Stimulated activated memory B cell treated with anti-CD40 and anti-IgM and Interleukin-4, amounts not matched to agents 10 μg/mL and 1 μg/mL and 100 μg/mL, for 72 hours (primary cell): ENCODE measurements at places on chromosomes 6 and 20.

- peak overlapping the region; percentile 81 for H3K27ac ChIP-seq
- no peak overlapping the region for H3K4me3 ChIP-seq
- peaks cover 55% of the 10 kb centered on the region for H3K27me3 ChIP-seq
- peaks cover 40% of the 10 kb centered on the region for H3K4me1 ChIP-seq
Measured at GRCh38 chr20:50283922-50284810, 93.5 kb downstream of the CEBPB start.

- H3K4me1 ChIP-seq, result no peaks in the 10 kb centered on the region
- ATAC-seq, result no peak
- no peaks in the 10 kb centered on the region for H3K27me3 ChIP-seq
- no peak overlapping the region for H3K4me3 ChIP-seq
- no peak overlapping the region for H3K27ac ChIP-seq
- H3K36me3 ChIP-seq, result peaks cover 5% of the 10 kb centered on the region
Measured at GRCh38 chr6:38481851-38482250, 157.9 kb downstream of the BTBD9 start.

DNA sequence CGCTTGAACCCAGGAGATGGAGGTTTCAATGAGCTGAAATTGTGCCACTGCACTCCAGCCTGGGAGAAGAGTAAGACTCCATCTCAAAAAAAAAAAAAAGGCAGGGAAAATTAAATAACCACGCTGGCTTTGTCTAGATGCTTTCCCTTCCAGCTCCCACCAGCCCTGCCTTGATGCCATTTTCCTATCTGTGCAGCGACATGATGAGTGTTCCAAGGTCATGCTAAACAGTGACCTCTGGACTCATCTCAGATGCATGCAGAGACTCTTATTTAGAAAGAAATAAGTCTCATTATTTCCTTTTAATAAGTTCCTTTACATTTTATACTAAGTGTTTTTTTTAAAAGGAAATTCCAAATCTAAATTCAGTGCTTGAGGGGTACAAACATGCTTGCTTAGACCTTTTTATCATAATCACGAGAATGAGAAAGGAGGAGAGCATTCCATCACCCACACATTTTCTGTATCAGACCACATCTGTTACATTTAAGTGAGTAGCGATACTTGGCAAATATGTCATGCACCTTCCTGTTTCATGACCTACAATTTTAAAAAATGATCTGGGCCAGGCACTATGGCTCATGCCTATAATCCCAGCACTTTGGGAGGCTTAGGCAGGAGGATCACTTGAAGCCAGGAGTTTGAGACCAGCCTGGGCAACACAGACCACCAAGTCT, 101.1 kb upstream of the RREB1 start:
- H3K4me1 ChIP-seq, result no peaks in the 10 kb centered on the region
- no peak overlapping the region for H3K4me3 ChIP-seq
- no peaks in the 10 kb centered on the region for H3K36me3 ChIP-seq
- ATAC-seq, result no peak
- no peak overlapping the region for H3K27ac ChIP-seq

DNA sequence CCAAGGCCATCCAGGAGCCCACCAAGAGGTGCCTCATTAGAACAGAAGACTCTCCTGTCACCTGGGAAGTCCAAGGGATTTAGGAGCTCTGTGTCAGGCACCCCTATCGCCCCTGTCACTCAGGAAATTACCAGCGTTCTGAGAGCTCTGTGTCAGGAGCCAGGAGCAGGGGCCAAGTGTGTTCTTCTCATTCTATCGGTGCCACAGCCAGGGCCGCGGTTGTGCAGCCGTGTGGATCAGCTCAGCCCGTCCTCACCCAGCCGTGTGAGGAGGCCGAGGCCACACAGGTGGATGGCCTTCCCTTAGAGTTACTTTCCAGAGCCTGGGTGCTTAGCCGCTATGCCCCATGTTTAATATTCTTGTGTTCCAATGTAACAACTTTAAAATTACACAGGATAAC, 9.8 kb downstream of the MTG2 start:
- H3K4me1 ChIP-seq, result peaks cover 12% of the 10 kb centered on the region
- H3K27ac ChIP-seq, result no peak overlapping the region
- ATAC-seq, result no peak
- H3K36me3 ChIP-seq, result peaks cover 27% of the 10 kb centered on the region
- H3K4me3 ChIP-seq, result no peak overlapping the region
- no peaks in the 10 kb centered on the region for H3K27me3 ChIP-seq

- H3K4me1 ChIP-seq, result no peaks in the 10 kb centered on the region
- no peaks in the 10 kb centered on the region for H3K27me3 ChIP-seq
- no peak for ATAC-seq
- H3K36me3 ChIP-seq, result peaks cover 36% of the 10 kb centered on the region
- H3K4me3 ChIP-seq, result no peak overlapping the region
- H3K27ac ChIP-seq, result no peak overlapping the region
Measured at GRCh38 chr20:13449868-13450434, 188.8 kb downstream of the TASP1 start.

DNA sequence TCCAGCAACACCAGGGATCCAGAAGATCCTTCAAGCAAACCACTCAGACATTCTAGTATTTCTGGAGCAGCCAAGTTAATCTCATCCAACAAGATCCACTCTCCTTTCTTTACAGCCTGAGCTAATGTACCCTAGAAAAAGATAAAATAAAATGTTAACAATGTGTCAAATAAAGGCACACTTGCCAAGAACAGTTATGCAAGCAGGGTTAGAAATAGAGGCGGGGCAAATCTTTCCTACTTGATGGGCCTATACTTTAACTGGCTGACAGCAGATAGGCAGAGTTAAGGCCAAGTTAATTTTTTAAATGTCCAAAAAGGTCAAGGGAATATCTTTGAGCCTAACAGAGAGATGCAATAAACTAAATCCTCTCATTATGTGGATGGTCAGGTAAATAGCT, 60.8 kb downstream of the MDN1 start:
- H3K36me3 ChIP-seq, result peaks cover 52% of the 10 kb centered on the region
- no peak overlapping the region for H3K27ac ChIP-seq
- H3K4me3 ChIP-seq, result no peak overlapping the region

DNA sequence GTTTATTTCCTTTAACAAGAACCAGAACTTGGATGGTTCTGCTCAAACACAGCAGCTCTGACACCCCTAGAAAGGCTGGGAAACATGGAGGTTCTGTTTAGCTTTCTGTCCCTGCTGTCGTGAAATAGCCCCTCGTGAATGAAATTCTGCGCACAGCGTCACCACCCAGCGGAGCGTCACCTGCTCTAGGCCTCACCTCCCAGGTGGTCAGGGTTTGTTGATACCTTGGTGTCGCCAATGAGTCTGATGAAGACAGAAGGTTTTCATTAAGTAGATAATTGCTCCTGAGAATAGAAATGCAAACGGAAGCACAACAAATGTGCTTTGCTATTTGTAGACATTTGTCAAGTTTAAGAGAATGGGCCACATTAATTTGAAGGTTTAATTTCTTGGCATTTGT, 135.1 kb downstream of the EDN3 start:
- no peaks in the 10 kb centered on the region for H3K4me1 ChIP-seq
- H3K4me3 ChIP-seq, result no peak overlapping the region
- ATAC-seq, result no peak
- no peak overlapping the region for H3K27ac ChIP-seq
- no peaks in the 10 kb centered on the region for H3K36me3 ChIP-seq
- H3K27me3 ChIP-seq, result peaks cover 28% of the 10 kb centered on the region

- no peaks in the 10 kb centered on the region for H3K36me3 ChIP-seq
- no peak overlapping the region for H3K27ac ChIP-seq
- H3K4me1 ChIP-seq, result peaks cover 7% of the 10 kb centered on the region
- ATAC-seq, result no peak
Measured at GRCh38 chr6:89139509-89140346, 6.1 kb upstream of the PM20D2 start.

GRCh38 chr6:3340358-3340802, 81.6 kb downstream of the PSMG4 start:
- no peak for ATAC-seq
- H3K4me1 ChIP-seq, result peaks cover 20% of the 10 kb centered on the region
- H3K27ac ChIP-seq, result no peak overlapping the region
- peaks cover 20% of the 10 kb centered on the region for H3K27me3 ChIP-seq
